ENCODE measurements at places on chromosomes 1 and 21. TPM values are rescaled to one million over a fixed set of nuclear protein-coding genes. Genes with fewer than 3 reads are reported as not detected.

The RCSD1 gene
- 7.1 TPM for total RNA-seq

The PARK7 gene
- 212 TPM for total RNA-seq

The UBR4 gene
- 186 TPM for total RNA-seq

The MAP3K21 gene
- 0.53 TPM for total RNA-seq

The KRTAP19-2 gene
- total RNA-seq = not detected

The SYTL1 gene
- total RNA-seq = 1.8 TPM

The ATP5IF1 gene
- 305 TPM for total RNA-seq

The MSH4 gene
- not detected for total RNA-seq

The KRTAP21-2 gene
- total RNA-seq = not detected

The NCMAP gene
- total RNA-seq = not detected

The SRSF11 gene
- 122 TPM for total RNA-seq

The XKR8 gene
- total RNA-seq = 14.5 TPM

The EPB41 gene
- 26.2 TPM for total RNA-seq

The MAP1LC3C gene
- total RNA-seq = not detected

The ALG6 gene
- 8.5 TPM for total RNA-seq

The LRRC3 gene
- 10.4 TPM for total RNA-seq

The SLX9 gene
- total RNA-seq = 26.5 TPM

The LCE1F gene
- total RNA-seq = not detected

The NMNAT2 gene
- total RNA-seq = 0.23 TPM

The SLC39A1 gene
- total RNA-seq = 109 TPM

The HMCN1 gene
- total RNA-seq = 9.2 TPM

The CAMK2N1 gene
- 4.6 TPM for total RNA-seq

The OR4F16 gene
- not detected for total RNA-seq

The OR2T11 gene
- total RNA-seq = not detected

The PRKCZ gene
- 4.0 TPM for total RNA-seq

The ATAD3C gene
- not detected for total RNA-seq

The AADACL4 gene
- not detected for total RNA-seq

The NBPF4 gene
- not detected for total RNA-seq
